ENCODE measurements at places on chromosomes 7 and 10. TPM values are rescaled to one million over a fixed set of nuclear protein-coding genes. Genes with fewer than 3 reads are reported as not detected.

Gene LIPN
- 0.91 TPM for total RNA-seq

Gene ACTR3C
- total RNA-seq = 38.1 TPM

Gene CDNF
- 34.6 TPM for total RNA-seq

Gene HOXA7
- total RNA-seq = 2.3 TPM

GRCh38 chr10:88253-88652 lies 39.2 kb upstream of the TUBB8 start:
- peak; percentile 36 for DNase-seq

GRCh38 chr10:93293999-93294398 lies 188.1 kb downstream of the MYOF start:
- DNase-seq = no peak

DNA sequence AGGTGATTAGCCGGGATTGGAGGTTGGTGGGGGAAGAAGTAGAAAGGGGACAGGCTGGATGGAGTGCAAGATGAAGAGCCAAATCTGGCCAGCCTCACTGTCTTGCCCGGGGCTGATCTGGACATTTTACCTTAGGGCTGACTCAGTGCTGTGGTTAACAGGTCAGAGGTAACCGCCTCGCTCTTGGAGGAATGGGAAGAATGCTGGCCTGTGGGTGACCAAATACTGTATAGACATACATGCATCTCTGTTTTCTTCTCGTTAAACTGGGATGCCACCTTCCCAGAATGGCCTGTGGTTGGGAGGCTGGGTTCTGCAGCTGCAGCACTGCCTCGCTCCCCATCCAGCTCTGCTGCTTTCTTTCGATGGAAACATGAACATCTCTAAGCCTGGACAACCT lies 120.0 kb downstream of the SEC23IP start:
- no peak for DNase-seq

DNA sequence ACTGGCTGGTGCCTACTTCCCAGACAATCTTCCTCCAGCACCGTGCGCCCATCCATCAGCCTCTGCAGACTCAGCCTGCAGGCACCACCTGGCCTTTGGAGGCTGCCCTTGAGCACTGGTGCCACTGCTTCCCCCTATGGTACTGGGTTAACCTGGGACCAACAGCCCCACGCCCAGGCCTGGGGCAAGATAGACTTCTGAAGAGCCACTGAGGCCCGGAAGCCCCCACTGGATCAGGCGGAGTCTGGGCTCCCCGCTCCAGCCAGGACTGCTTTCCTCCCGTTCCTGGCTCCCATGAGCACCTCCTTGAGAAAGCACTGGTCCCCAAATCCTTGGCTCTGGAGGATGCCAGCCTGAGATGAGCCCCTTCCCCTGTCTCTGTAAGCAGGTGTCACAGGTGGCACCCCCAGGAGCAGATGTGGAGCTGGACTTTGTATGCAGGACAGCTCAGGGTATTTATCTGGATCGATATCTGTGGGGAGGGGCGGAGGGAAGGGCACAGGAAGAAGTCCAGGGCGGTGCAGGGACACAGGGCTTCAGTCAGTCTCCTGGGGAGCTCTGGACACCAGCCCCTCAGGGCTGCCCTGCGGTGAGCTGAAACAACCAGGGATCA lies 206.5 kb upstream of the PPP2R2D start:
- DNase-seq = no peak

GRCh38 chr7:146129296-146129695 lies 12.7 kb downstream of the CNTNAP2 start:
- no peak for DNase-seq

DNA sequence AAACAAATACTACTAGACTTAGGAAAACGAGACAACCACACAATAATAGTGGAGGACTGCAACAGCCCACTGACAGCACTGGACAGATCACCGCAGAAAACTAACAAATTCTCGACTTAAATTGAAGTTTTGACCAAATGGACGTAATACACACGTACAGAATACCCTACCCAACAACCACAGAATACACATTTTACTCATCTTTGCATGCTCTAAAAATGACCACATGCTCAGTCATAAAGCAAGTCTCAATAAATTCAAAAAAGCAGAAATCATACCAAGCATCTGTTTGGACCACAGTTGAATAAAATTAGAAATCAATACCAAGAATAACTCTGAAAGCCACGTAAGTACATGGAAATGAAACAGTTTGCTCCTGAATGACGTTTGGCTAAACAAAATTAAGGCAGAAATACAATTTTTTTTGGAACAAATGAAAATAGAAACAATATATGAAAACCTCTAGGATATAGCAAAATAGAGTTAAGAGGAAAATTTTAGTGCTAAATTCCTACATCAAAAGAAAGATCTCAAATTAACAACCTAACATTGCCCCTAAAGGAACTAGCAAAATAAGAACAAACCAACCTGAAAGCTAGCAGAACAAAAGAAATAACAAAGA lies 30.6 kb downstream of the MAPK8 start:
- no peak for DNase-seq

DNA sequence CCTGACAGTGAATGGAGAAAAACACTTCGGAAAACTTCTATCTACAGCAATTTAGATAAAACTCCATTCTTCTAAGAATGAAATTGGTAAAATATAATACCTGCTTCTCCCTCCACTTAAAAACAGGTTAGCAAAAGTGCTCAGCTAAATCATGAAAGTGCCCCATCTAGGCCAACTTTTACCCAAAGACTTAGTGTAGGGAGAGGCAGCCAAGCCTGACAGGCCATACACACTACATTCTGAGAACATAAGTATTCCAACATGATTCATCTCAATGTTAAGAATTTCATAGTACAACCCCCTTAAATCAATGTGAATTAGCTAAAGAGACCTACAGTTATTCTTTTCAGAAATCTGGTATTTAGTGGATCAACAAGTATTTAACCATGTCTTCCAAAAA lies 7.2 kb downstream of the FAM3C start:
- no peak for DNase-seq

DNA sequence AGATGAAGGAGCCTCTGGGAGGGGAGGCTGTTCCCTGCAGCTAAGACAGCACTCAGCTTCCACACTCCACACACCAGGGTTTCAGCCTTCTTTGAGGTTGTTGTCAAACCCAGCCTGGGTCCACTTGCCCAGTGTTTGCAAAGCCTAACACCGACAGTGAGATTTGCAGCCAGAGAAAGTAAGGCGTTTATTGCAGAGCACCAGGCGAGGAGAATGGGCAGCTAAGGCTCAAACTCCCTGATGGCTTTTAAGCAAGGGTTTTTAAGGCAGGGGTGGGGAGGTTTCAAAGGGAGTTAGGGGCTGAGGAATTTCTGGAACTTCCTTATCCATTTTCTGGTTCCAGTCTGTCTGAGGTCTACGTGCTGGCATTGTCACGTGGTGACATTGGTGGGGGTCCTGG lies 4.7 kb upstream of the ZNF775 start:
- no peak for DNase-seq

All from upper lobe of left lung (tissue), 6 donors.